Stimulated activated CD4-positive, alpha-beta T cell treated with anti-CD3 and anti-CD28 coated beads, TNF-alpha, amount 100 ng/mL, for 1 hour (primary cell): ENCODE measurements at places on chromosomes 6 and 20.

DNA sequence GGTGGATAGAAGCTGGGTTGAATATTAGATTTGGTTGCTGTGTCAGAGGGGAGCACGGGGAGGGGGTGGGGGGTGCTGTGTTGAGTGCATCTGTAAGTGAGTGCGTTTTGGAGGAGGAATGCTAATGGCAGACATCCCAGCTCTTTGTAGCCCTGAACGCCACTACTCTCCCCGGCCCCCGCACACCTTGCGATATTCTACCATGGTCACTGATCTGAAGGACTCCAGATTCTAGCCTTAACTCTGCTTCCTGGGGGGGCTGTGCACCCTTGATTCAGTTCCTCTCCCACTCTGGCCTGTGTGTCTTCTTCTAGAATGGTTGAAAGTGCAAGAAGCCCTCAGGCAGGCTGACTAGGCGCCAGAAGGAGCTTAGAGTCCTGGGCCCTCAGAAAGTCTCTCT, 7.1 kb downstream of the GLP1R start:
- DNase-seq, result no peak

- DNase-seq, result no peak
Observed at GRCh38 chr6:134599079-134599478, 281.2 kb upstream of the SGK1 start.

DNA sequence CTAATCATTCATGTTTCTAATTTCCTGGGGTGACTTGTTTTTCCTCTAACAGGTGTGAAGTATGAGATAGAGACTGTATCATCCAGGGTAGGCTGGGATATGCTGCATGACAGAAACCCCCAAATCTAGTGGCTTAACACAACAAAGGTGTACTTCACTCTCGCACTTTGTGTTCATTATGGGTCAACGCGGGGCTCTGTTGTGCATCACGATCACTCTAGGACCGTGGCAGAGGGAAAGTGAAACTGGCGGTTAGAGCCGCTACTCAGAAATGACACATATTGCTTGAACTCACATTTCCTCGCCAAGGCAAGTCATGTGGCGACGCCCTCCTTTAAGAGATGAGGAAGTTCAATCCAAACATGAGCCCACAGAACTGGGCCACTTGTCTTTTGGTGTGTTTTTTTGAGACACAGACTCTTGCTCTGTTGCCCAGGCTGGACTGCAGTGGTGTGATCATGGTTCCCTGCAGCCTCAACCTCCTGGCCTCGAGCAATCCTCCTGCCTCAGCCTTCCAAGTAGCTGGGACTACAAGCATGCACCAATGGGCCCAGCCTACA, 41.3 kb downstream of the PCNA start:
- DNase-seq, result peak; percentile 41

DNA sequence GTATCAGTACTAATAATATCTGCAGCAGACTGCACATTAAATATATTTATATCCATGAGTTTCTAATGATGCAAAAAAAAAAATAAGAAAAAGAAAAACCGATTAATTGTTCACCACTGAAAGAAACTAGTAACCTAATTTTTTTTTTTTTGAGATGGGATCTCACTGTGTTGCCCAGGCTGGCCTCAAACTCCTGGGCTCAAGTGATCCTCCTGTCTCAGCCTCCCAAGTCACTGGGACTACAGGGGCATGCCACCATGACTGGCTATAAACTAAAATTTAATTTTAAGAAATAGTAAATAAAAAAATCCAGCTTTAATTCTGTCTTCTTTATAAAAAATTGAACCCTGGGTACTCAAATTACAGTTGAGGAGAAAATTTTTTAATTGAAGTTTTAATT, 358.2 kb downstream of the QKI start:
- DNase-seq, result no peak

GRCh38 chr6:158068893-158069799, 87.5 kb downstream of the SYNJ2 start:
- no peak for DNase-seq

DNA sequence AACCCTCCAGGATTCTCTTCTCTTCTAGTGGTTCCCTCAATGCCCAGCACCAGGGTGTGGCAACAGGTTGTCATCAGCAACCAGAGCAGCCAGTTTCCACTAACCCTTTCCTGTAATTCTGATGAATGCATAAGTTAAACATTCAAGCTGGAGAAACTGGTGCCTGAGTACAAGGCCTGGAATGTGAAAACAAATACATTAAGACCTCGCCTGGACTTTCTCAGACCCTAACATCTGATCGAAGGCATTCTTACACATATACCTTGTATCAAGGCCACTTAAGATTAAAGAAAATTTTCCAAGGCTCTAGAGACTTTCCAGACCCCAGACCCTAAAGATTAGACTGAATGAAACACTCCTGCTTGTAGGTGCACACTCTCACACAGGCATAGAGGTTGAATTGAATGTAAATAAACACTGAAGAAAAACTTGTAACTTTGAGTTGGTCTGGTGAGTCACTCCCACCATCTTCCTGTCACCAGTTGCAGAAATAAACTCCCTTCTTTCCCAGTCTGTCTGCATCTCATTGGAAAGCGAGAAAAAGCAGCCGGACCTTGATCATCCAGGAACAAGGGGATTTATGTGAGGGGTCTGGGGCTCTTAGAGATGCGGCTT, 9.0 kb downstream of the LRP11 start:
- no peak for DNase-seq

GRCh38 chr6:149890629-149891045, 7.3 kb downstream of the RAET1E start:
- DNase-seq, result no peak

DNA sequence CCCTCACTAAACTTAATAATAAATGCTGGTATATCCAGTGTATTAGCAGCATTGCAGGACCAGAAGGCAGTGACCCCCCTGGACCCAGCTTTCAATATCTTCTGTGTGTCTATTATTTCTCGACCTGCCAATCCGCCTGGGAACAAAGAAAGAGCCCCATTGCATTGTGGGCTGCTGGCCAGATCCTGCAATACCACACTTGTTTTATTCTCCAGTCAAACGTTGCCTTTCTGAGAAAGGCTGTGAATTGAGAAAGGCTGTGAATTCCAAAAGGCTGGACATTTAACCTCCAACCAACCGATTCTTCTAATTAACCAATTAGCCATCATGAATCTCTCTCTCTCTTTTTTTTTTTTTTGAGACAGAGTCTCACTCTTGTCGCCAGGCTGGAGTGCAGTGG, 1.5 kb upstream of the MTO1 start:
- DNase-seq, result no peak

GRCh38 chr6:167238146-167238693, 52.9 kb upstream of the UNC93A start:
- DNase-seq, result no peak

GRCh38 chr20:62617711-62618483, 24.4 kb upstream of the SLCO4A1 start:
- DNase-seq, result no peak

DNA sequence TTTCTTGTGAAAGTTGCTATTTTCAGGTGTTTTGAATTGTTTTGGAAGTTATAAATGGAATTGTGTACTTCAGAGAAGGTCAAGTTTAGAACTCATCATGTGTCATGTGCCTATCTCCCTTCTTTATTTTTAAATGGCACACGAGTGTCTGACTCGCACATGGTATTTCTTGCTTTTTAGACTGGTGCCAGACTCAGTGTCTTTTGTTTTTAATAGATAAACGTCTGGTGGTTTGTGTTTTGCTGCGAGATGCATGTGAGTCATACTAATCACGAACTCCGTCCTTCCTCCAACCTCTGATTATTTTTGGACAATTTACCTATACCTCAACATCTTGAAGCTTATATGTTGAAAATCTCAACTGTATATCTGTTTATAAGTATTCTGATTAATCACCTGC, 292.1 kb downstream of the CDKAL1 start:
- DNase-seq, result no peak

DNA sequence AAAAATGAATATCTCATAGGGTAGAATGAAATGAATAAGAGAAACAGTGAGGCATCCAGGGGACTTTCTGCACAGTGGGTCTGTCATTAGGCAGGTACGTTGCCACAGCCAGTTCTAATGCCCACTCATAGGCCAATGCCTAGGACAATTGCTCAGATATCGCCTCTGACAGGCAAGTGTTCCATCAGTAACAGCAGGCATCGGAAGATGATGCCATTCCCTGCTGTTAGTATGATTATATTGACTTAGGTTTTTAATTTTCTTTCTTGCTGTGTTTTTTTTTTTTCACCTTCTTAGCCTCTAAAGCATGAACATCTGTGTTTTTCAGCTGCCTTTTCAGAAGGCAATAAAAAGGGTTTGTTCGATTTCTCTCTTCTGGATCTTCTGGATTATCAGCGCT, 90.7 kb downstream of the PRL start:
- no peak for DNase-seq

DNA sequence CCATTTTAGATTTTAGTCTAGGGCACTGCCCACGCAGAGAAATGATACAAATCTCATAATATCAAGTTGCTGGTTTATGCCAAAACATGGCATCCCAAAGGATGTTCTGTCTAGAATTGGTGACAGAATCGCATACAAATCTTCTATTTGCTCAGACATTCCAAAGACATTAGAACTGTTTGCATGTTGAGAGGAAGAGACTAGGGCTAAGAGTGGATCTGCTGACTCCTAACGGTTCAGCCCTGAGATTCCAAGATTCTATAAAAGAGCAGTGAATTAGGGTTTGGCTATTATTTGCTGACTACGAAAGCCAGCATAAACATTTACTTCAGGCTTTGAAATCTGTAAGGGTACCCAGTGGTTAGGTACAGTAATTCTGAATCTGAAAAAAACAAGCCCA, 3.6 kb downstream of the EPB41L2 start:
- DNase-seq, result no peak

DNA sequence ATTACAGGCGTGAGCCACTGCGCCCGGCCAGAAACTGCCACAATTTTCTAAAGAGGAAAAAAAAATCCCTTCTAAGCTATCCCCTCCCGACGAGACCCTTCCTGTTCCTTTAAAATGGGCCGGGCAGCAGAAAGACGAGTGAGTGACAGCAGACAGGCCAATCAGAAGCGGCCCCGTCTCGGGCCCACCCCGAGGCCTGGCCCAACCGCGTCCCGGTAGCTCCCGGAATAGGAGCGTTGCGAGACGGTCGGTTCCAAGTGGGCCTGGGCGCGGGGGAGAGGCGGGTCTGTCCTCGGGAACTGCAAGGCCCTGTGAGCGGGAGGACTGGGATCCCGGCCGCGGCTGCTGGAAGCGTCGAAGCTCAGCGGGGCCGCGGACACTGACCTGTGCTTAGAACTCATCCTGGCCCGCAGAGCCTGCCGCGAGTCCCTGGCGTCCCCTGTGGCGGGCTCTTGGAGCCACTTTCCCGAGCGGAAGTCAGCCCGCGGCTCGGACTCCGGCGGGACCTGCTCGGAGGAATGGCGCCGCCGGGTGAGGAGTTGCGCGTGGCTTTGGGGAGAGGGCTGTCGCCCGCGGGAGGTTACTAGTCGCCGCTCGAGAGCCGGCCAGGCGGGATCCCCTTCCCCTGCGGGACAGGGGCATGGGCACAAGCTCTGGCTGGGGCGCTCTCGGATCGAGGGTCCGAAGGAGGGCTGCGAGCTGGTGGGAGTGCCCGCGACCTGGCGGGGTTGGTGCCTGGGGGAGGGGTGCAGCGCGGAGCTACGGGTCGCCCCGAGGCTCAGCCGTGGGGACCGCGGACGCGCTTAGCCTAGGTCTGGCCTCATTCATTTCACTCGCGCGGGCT, at the start of the genes MROH8 and RPN2:
Gene MROH8 (minus strand): TSS at position 710 of the 844 bp plus-strand sequence.
Gene RPN2 (plus strand): TSS at position 492 of the 844 bp plus-strand sequence. CDS start 27 bp downstream, at position 519.
- DNase-seq, result peak; percentile 84

- DNase-seq, result no peak
Observed at GRCh38 chr6:106431972-106432371, 71.5 kb downstream of the CRYBG1 start.

GRCh38 chr6:17994019-17994418, 6.6 kb upstream of the KIF13A start:
- no peak for DNase-seq

DNA sequence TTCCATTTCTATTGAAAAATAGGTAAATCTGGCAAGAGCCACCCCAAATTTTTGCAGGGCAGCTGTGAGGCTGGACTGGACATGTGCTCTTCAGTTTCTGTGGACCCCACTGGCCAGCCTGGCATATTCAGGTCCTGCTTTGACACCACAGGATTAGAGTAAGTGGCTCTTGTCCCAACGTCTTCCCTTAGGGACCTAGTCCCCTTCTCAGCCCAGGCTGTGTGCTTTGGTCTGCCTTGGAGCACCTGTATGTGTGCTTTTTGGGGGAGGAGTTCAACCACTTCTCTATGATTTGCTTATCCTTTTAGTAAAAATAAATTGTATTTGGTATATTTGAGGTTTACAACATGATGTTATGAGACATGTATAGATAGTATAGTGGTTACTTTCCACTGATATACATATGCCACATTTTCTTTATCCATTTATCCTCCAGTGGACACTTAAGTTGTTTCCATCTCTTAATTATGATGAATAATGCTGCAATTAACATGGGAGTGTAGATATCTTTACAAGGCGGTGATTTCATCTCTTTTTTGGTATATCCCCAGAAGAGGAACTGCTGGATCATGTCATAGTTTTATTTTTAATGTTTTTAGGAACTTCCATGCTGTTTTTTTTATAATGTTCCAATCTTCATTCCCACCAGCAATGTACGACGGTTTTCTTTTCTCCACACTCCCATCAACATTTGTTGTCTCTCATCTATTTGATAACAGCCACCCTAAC, 167.8 kb upstream of the UST start:
- DNase-seq, result no peak

DNA sequence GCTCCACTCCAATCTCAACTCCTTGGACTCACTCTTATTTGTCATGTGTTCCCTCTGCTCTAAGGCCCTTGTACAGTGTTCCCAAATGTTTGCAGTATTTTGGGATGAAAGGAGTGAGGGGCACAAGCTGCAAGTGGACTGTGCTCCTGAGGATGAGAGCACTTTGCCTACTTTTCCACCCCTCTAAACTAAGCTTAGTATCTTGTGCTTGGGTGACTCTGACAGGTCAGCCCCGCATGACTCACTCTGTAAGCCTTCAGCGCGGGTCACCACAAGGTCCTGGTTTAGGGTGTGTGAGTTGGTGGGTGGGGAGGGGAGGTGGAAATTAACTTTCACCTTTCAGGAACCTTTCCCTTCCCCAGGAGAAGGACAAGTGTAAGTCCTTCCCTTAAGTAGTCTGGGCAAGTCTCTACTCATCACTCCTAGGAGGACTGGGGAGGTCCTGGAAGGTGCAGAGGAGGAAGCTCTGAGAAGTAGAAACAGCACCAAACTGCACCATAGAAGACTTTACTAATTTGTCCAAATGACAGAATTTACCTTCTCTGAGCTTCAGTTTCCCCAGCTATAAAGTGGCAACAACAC, 68.8 kb upstream of the EPB41L1 start:
- DNase-seq, result no peak

GRCh38 chr6:109493865-109494264, 10.8 kb upstream of the ZBTB24 start:
- DNase-seq, result no peak

- no peak for DNase-seq
Observed at GRCh38 chr20:37877832-37878772, 24.8 kb upstream of the VSTM2L start.
